DMS 273 treated with DMSO at 0.1 percent for 48 hours (cell line): ENCODE measurements at places on chromosomes 16 and 17.
A peak's percentile ranks its signal among the peaks of the same experiment; 100 is the strongest.

DNA sequence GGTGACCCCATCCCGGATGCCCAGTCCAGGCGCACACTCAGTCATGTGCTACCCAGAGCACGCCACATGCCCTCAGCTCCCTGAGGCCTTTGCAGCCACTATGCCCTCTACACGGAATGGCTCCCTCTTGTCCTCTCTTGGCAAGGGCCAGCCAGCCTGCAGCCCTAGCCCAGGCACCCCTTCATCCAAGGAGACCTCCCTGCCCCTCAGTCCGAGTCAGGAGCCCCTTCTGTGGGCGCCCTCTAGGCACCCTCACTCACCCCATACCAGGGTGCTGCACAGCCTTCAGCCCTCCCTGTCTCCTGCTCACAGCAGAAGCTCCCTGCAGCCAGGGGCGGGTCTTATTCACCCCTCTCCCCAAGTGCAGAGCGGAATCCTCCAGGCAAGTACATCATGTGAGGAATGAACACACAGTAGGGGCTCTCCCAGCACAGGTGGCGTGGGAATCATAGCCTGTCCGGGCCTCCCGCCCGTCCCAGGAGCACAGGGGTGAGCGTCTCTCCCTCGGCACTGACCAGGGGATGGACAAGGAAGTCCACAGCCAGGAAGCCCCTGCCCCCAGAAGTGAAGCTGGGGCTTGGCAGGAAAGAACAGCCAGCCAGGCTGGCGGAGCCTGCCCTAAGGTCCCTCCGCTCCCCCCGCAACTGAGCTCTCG lies 186.9 kb downstream of the RBFOX3 start:
- DNase-seq, result no peak

- DNase-seq, result peak; percentile 95
These were observed 45.4 kb upstream of the ARL4D start for GRCh38 chr17:43353393-43353792.

DNA sequence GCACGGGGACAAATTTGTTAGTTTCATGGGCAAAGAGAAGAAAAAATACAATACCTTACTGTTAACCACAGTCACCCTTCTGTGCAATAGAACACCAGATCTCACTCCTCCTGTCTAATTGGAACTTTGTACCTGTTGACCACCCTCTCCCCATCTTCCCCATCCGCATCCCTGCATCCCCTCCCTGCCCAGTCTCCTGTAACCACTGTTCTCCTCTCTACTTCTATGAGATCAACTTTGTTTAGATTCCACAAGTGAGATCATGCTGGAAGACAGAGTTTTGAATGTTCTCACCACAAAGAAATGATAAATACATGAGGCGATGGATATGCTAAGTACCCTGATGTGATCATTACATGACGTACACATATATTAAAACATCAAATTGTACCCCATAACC lies 47.7 kb downstream of the CLEC16A start:
- no peak for DNase-seq

DNA sequence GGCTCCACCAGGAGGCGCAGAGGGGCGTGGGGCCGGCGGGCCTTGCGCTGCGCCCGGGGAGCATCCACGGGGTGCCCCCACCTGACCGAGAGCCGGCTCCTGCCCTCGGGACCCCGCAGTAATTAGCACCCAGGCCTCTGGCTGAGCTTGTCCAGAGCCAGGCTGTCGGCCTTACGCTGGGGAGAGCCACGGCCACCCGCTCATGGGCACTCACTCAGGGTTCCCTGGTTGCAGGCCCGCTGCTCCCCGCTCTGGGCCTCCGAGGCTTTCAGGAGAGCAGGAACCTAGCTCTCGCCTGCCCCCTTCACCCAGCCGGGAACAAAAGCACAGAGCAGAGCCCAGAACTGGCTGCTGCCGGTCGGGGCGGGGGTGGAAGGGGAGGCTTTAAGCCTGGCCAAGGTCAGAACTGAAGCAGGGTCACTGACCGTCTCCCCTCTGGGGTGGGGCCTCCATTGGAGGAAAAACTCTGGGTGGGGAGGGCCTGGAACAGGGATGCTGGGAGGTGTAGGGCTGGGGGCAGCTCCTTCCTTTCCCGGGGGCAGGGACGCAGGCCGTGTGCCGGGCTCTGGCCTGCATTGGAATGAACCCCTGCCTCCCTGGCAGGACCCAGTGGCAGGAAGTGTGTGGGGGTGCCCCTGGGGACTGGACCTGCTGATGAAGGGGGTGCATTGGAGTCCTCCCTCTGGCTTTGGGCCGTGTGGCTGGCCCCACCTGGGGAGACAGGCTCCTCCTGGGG lies 12.3 kb downstream of the GLIS2 start:
- DNase-seq, result no peak

DNA sequence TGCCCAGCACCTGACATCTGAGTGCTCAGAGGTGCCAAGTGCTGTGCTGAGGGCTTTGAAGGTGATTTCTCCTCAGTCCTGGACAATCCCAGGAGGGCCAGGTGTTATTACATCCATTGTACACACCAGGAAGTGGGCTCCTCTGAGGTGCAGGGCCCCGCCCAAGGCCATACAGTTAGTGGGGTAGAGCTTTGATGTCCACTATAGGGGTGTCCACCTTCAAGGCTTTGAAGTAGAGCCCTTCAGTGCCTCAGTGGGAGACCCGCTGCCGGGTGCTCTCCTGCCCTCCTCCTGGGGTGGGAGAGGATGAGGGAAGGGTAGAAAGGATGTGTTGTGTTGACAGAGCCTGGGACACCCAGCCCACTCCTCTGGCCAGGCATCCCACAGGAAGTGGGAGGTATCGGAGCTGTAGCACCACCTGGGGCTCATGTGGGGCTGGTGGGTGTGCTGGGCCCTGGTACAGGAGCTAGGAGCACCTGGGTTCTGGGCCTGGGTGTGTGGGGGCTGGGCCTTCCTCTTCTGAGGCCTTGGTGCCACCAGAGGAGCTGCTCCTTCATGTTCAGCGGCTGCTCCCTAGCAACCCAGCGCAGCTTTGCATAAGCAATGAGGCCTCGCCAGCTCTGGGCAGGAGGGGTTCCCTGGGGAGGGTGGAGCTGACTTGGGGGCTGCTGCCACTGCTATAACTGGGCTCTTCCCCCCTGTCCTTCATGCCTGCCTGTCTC lies 7.4 kb downstream of the LASP1 start:
- no peak for DNase-seq

GRCh38 chr17:56697190-56697589 lies 103.7 kb downstream of the NOG start:
- no peak for DNase-seq

GRCh38 chr17:30808785-30809286 lies 15.7 kb downstream of the CRLF3 start:
- DNase-seq, result no peak

GRCh38 chr17:27878776-27879562 lies 14.2 kb downstream of the LYRM9 start:
- no peak for DNase-seq

DNA sequence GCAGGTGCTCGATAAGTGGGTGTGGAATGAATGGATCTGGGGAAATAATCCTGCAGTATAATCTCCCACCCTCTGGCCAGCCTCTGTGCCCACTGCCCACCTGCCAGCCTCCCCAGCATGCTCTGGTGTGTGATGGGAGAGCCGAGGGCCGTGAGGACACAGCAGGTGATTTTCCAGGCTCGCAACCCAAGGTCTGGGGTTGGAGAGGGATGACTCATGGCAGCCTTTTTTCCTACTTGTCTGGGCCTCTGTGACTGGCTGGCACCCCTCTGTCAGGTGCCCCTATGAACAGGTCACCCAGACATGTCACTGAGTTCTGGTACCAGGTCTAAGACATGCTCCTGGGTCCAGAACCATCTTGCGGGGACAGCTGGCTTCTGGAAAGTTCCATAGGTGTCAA lies 385.7 kb upstream of the TNRC6C start:
- no peak for DNase-seq

GRCh38 chr16:66604376-66605176 lies at the start of gene CMTM3:
Gene CMTM3 (plus strand): TSS chr16:66604704. CDS start chr16:66604806, 102 bp downstream.
- no peak for DNase-seq
